ENCODE measurements at places on chromosomes 6 and 20.

GRCh38 chr6:53065266-53066076, at the start of gene FBXO9:
TSS of gene FBXO9 (plus strand) at chr6:53065404. CDS start at chr6:53065790, 386 bp downstream.
- DNase-seq, result peak; percentile 63

DNA sequence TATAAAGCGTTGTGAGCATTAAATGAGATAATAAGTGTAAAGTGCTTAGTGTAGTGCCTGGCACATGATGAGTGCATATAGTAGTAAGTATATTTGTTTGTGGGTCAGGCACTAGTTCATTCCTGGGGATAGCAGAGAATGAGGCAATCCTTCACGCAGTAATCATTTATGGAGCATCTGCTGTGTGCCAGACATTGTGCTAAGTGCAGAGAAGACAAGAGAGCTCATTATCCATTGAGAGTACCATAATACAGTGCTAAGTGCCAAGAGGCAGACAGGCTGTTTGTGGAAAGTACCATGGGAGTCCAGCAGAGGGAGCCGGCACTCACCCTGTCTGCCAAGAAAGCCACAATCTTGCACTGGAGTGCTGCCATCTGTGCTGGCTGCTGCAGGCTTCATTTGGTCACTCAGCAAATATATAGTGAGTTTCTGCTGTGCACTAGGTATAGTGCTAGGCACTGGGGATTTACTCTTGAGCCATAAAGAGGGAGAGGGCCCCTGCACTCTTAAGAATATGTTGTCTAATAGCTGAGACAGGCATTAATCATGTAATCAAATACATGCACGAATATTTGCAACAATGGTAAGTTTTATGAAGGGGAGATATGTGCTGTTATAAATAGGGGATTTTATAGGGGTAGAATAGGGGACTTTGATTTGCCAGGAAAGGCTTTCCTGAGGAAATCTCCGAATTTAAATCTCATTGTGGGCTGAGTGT, 12.9 kb upstream of the MROH8 start:
- peak; percentile 51 for DNase-seq

DNA sequence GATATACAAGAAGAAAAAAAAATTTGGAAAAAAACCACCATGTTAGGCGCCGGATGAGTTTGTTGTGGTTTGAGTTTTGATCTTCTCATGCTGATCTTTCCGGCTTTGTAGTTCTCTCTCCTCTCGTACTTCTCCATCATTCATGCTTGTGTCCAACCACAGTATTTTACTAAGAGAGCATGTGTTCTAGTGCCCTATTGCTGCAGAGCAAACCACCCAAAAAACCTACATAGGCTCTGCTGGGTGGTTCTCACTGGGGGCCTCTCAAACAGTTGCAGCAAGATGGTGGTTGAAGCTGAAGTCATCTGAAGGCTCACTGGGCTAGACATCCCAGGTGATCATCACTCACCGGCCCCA, 404.2 kb downstream of the PLCB1 start:
- DNase-seq, result no peak

DNA sequence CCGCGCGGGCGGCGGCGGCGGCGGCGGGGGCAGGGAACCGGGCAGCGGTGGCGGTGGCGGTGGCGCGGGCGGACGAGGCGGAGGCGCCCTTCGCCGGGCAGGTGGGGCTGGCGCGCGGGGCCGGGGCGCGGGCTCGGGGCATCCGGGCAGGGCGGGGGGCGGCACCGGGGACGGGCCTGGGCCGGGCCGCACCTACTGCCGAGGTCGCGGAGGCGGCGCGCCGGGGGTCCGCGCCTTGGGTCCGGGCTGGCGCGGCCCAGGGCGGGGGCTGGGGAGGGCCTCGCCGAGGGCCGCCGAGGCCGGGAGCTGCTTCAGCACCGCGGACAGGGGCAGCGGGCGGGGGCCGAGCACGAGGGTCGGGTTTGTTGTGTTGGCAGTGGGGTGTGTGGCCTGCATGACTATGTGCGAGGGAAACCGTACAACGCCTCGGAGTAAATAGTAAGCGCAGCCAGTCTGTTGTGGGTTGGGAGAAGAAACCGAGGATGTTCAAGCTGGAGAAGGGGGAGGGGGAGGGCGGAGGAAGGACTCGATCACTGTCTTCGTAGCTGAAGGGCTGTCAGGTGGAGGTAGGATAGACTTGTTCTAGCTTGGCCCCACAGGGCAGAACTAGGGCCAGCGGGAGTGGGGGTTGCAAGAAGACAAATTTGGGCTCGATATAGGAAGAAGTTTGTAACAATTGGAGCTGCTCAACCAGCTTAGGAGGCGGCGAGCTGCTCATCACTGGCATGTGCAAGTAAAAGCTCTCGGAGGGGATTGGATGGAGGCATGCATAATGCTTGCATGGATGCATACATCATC, 593 bp downstream of the MMP24 start:
- DNase-seq, result no peak

GRCh38 chr20:36439040-36439730, 102.1 kb upstream of the MYL9 start:
- DNase-seq, result peak; percentile 35

DNA sequence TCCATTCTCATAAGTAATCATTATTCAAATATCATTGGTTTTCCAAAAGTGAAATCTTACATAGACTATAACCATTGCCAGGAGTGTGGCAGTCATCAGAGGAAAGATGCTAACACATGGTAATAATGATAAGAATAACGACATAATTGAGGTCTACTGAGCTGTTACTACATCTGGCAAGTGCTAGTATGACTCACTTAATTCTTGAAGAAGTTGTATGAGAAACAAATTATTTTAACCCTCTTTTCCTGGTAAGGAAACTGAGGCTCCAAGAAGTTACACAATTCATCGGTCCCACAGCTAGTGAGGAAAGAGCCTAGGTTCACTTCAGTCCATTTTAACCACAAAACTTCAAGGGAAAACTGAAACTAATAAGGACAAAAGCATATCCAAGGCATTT, 335.6 kb upstream of the BTBD3 start:
- DNase-seq, result no peak

Measured in stimulated activated CD8-positive, alpha-beta memory T cell treated with anti-CD3 and anti-CD28 coated beads, Interleukin-12 subunit alpha, Interleukin-12 subunit beta, amount 100 ng/mL, for 1 hour (primary cell).